ENCODE measurements at places on chromosomes 1 and 21. TPM values are rescaled to one million over a fixed set of nuclear protein-coding genes. Genes with fewer than 3 reads are reported as not detected.

Gene PLPPR5
- not detected for total RNA-seq

Gene DIO1
- total RNA-seq = not detected

Gene C1QA
- not detected for total RNA-seq

Gene SPRTN
- 16.6 TPM for total RNA-seq

Gene PYGO2
- total RNA-seq = 5.3 TPM

Gene MAP1LC3C
- total RNA-seq = not detected

Measured in dermis lymphatic vessel endothelial cell (primary cell).